H4 (cell line): ENCODE measurements at places on chromosomes 3 and 15.

GRCh38 chr3:31525532-31525931, 7.2 kb upstream of the STT3B start:
- DNase-seq: no peak

DNA sequence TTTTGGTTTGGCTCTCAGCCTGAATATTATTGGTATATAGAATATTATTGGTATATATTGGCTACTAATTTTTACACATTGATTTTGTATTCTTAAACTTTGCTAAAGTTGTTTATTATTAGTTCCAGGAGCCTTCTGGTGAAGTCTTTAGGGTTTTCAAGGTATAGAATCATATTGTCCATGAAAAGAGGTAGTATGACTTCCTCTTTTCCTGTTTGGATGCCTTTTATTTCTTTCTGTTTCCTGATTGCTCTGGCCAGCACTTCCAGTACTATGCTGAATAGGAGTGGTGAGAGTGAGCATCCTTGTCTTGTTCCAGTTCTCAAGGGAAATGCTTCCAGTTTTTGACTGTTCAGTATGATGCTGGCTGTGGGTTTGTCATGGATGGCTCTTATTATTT, 107.3 kb upstream of the LIPC start:
- DNase-seq: no peak

DNA sequence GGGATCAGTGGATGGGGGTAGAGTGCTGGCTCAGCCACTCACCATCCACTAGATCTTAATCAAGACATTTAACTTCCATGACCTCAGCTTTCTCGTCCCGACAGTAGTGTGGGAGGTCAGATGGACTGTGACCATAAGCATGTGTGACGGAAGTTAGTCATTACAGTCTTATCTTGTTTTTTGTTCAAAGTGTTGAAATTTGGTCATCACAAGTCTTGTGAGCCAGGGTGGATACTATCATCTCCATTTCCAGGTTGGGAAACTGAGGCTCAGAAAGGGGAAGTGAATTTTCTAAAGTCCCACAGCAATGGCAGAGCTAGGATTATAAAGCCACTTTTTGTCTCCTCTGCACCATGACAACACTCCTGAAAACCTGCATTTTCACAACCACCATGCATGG, 32.0 kb upstream of the ITGA11 start:
- DNase-seq: no peak

GRCh38 chr3:12396471-12396870, 87.8 kb upstream of the TSEN2 start:
- no peak for DNase-seq

DNA sequence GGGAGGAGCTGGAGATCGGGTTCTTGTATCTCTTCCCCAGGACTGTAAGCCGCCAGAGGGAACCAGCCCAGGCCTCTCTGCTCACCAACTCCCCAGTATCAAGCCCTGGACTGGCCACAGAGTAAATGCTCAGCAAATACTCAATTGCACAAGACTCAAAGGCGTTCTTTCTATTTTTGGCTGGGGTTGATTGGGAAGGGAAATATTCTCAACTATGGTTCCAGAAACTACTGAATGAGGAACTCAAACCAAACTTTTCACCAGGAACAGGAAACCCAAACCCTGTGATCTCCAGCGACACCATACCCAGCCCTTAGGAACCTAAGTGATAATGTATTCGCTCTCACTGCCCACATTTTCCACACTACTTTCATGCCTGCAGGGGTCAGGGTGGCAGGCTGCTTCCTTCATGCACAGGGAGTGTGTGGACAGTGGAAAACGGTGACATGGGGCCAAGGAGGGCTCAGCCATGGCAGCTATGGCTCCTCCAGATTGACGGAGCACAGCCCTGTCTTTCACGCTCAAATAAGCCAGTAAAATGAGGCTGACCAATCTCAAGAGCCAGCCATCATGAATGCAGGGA, 124.7 kb upstream of the RAD18 start:
- no peak for DNase-seq
